CD4-positive, alpha-beta T cell treated with Interferon gamma for 1 hour (primary cell): ENCODE measurements at places on chromosomes 11 and 22.

DNA sequence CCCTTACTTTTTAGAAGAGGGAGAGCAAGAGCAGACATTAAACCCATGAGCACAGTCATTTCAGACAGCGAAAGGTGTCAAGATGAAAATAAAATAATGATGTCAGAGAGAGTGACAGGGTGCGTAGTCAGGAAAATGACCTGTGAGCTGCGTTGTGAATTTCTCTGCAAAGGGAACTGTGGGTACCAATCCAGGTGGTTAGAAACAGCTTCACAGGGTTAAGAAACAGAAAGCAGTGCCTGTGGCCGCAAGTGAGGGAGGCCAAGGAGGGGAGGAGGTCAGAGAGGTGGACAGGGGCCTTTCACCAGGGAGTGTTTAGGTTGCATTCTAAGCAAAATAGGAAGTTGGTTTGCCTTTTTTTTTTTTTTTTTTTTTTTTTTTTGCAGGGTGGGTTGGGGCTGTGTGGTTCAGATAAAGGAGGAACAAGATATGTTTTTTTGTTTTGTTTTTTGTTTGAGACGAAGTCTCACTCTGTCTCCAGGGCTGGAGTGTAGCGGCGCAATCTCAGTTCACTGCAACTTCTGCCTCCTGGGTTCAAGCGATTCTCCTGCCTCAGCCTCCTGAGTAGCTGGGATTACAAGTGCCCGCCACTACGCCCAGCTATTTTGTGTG is 7.9 kb downstream of the TIGD3 start:
- peak; percentile 53 for DNase-seq

- no peak for DNase-seq
Measured at GRCh38 chr22:48779661-48780596, 1047.7 kb downstream of the BRD1 start.

GRCh38 chr22:49305214-49305965 is 522.3 kb downstream of the BRD1 start:
- peak; percentile 11 for DNase-seq

- no peak for DNase-seq
Measured at GRCh38 chr22:19407649-19408606, 23.6 kb downstream of the HIRA start.

GRCh38 chr22:39299829-39300178 is 19.6 kb downstream of the RPL3 start:
- DNase-seq: no peak

GRCh38 chr11:64764753-64765152 is 5.0 kb upstream of the PYGM start:
- DNase-seq: no peak
